Stimulated activated CD8-positive, alpha-beta memory T cell treated with anti-CD3 and anti-CD28 coated beads, Interleukin-7, amount 100 ng/mL, for 1 hour (primary cell): ENCODE measurements at places on chromosomes 7 and 10.

DNA sequence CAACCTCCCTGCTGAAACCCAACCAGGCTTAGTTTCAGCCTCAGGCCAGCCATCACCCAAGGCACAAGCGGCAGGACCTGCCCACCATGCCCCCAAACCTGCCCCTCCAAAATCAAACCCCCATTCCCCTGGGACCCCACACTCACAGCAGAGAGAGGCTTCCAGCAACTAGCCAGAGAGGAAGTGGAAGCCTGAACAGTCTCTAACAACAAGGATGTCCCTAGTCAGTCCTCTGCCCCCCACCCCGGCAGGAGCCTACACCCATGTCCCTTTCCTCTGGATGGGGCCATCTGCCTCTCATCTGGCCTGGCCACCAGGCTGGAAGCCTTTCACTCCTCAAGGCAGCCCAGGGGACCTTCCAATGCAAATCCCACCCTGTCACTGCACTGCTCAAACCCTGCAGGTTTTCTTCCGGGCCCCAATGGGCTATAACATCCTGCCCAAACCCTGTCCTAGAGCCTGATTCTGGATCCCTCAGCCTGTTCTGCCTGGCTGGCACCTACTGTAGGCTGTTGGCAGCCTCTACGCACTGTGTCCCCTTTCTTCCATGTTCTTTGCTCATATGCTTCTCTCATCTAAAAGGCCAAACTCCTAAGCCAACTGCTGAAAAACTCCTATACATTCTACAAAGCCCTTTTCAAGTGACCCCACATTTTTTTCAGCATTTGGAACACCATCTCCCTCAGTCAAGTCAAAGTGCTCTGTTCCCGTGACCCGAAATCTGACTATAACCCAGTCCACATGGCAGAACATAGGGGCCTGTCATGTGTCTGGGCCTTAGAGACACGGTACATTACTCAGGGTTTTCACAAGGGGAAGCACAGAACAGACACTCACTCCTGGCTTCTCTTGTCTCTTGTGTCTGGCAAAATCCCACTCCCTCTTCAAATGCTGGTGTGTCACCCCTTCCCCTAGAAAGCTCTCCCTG lies 253.3 kb downstream of the TNS3 start:
- no peak for DNase-seq

DNA sequence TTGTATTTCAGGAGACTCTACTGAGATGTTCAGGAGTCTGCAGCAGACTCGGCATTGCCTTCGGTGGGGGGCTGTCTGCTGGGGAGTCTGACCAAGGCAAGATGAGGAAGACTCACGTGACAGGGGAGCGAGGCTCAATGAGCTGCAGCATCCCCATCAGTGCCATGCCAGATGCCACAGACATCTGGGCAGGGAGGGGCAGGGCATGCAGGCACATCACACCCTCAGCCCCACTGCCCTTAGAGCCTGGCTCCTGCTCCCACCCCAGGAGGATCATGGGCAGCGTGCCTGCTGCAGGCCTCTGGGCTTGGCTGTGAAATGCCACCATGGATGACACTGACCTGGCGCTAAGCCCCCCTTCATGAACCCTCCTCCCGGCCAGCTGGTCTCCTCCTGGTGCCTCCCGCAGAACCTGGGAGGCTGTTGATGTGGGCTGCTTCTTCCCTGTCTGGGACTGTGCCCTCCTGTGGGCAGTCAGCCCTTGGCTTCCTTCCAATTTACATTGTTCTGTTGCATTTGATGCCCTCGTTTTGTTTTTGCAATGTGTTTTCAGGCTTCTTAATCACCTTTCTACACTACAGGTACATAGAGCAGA lies 235.0 kb downstream of the PAXIP1 start:
- no peak for DNase-seq

GRCh38 chr10:43890124-43890523 lies 241.4 kb upstream of the ZNF32 start:
- no peak for DNase-seq

GRCh38 chr10:89283025-89283935 lies 18.6 kb upstream of the IFIT2 start:
- no peak for DNase-seq

GRCh38 chr10:110495731-110496552 lies 1.8 kb upstream of the DUSP5 start:
- DNase-seq = no peak

DNA sequence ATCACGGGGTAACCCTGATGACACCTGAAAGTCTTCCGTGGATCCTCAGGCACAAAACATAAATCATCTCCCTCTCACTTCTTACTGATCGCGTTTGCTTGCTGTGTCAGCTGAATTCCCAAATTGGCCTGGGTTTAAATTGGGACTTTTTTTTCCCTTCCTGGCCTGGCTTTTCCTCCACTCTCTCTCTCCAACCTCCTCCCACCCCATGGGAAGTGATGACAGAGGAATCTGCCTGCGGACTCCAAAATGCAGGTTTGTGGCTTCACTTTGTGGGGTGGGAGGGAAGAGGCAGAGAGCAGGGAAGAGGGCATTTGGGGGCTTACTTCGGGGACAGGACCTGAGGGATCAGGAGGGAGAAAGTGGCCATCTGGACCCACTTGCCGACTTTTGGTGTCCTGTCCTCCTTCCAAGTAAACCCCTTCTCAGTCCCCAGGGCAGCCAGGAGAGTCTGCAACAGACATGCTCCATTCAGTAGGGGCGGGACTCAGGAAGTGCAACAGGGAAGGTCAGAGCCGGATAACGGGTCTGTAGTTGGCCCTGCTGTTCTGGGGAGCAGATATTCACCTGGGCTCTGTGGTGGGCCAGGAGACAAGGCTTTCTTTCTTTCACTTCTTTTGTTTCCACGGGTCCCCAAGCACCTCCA lies 172.7 kb downstream of the PLXNA4 start:
- no peak for DNase-seq

- DNase-seq = no peak
Measured at GRCh38 chr7:101923602-101923985, 106.2 kb downstream of the CUX1 start.

GRCh38 chr7:155571581-155572345 lies 25.4 kb upstream of the CNPY1 start:
- DNase-seq = no peak

- no peak for DNase-seq
Measured at GRCh38 chr10:101560298-101561067, 27.6 kb downstream of the POLL start.

DNA sequence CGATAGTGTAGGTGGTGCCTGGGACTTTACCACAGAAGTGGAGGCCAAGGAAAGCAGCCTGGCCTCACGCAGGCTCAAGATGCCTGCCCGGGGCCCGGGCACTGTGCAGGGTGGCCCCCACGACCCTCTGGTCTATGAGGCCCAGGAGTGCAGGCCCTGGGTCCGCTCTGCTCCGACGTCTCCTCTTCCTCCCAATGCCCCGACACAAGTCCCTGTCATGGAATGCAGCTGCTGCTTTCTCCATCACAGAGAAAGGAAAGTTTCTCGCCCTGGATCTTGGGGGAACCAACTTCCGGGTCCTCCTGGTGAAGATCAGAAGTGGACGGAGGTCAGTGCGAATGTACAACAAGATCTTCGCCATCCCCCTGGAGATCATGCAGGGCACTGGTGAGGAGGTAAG lies 28.3 kb upstream of the HK1 start:
- no peak for DNase-seq

- no peak for DNase-seq
Measured at GRCh38 chr7:7427363-7427762, 108.3 kb downstream of the COL28A1 start.

- DNase-seq = no peak
Measured at GRCh38 chr10:14564268-14564744, 210.4 kb downstream of the FAM107B start.

GRCh38 chr10:45440511-45441062 lies 66.6 kb downstream of the ALOX5 start:
- DNase-seq = no peak

- no peak for DNase-seq
Measured at GRCh38 chr7:99128076-99128950, 15.6 kb downstream of the SMURF1 start.

DNA sequence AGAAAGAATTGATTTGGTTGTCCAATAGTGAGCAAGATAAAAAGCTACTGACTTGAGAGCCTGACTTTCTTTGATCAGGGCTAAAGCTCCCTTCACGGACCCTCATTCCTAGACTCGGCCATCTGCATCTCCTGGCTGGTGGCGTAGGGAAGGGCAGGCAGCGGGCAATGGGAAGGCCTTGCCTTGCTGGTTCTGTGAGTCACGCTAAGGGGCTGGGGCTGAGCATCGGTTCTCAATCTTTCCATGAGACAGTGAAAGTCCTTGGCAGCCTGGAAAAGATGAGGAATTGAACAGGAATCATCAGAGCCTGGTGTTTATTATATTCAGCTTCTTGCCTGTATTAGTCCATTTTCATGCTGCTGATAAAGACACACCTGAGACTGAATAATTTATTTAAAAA lies 475.3 kb downstream of the PLXNA4 start:
- DNase-seq = no peak

GRCh38 chr10:85137253-85137652 lies 808.9 kb downstream of the CCSER2 start:
- no peak for DNase-seq

DNA sequence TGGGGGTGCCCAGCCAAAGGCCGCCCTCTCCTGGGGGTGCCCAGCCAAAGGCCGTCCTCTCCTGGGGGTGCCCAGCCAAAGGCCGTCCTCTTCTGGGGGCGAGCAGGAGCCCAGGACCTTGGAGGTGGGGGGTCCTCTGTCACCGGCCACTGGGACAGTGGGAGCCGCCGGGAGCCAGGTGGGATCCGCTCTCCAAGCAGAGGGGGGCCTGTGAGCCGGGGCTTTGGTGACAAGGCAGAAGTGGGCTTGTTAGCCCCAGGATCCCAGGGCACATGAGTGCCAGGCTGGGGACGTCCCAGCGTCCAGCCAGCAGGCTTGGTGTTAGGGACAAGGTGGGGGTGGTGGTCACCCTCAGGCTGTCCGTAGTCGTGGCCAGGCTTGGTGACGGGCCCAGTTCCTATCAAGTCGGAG lies 29.4 kb upstream of the UTF1 start:
- DNase-seq = no peak

GRCh38 chr7:12690041-12690878 lies 2.8 kb downstream of the ARL4A start:
- no peak for DNase-seq

GRCh38 chr7:101137651-101138212 lies 10.8 kb downstream of the SERPINE1 start:
- no peak for DNase-seq

DNA sequence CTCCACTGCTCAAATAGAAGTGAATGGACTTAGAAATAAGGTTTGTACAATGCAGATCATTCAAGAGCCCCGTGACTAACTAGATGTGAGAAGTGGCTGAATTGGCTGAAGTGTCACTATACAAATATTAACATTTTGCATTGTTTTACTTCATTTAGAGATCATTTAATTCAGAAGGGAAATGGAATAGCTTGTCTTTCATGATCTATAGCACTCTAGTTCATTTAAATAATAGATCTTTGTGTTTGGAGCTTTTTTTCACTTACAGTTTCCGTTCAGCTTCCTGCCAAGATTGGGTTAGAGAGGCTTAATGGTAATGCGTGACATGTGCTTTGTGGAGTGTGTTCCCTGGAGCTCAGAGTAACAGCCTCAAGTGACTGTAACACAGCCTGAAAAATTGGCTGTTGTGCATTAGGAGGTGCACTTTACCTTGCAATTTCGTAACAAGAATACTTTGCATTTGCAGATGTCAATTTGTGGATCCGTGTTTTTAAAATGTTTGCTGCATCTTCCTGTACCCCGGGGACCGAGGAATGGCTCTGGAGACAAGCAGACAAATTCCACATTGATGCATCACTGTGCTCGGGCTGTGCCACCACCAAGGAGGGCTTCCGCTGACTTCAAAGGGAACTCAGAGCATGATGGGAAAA lies 170.3 kb downstream of the NRP1 start:
- DNase-seq = no peak

DNA sequence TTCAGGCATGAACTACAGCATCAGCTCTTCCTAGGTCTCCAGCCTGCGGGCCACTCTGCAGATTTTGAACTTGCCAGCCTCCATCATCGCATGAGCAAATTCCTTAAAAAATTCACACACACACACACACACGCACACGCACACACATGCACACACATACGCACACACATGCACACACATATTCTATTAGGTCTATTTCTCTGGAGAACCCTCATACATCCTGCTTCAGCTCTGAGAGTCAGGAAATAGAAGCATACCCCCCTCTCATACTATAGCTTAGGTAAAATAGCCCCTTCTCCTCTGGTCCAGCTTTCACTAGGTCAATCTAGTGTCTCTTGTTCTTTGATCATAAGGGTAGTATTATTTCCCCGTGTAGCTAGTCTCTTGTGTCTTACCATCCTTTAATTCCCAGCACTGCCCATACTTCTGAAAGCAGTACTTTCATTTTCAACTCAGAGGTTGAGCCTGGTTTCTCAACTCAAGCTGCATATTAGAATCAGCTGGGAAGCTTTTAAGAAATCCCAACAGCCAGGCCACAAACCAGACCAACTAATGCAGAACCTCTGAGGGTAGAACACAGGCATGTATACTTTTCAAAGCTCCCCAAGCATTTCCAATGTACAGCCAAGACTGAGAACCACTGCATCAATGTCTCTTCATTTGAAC lies 30.9 kb upstream of the ITGB8 start:
- no peak for DNase-seq

DNA sequence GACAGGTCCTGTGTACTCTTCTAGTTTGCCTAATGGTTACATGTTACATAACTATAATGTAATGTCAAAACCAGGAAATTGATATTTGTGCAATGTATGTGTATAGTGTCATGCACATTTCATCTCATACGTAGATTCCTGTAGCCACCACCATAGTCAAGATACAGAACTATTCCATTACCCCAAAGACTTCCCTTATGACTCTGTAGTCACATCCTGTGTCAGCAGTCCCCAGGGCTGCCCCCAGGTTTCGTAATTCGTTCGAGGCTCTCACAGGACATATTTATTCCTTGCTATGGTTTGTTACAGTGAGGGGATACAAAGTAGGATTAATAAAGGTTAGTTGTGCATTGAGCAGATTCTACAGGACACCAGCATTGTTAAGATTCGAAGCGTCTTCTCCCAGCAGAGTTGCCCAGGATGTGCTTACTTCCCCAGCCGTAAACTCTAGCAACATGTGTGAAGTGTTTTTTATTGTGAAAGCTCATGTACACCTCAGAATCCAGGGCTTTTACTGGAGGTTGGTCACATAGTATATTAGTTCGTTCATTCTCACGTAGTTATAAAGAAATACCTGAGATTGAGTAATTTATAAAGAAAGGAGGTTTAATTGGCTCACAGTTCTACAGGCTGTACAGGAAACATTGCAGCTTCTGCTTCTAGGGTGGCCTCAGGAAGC lies 18.6 kb downstream of the RABGEF1 start:
- no peak for DNase-seq

- DNase-seq = no peak
Measured at GRCh38 chr7:150451833-150452461, 1.5 kb downstream of the GIMAP8 start.

GRCh38 chr7:43735802-43736603 lies 6.7 kb upstream of the COA1 start:
- DNase-seq = no peak
